ENCODE measurements at places on chromosomes 16 and 17.

DNA sequence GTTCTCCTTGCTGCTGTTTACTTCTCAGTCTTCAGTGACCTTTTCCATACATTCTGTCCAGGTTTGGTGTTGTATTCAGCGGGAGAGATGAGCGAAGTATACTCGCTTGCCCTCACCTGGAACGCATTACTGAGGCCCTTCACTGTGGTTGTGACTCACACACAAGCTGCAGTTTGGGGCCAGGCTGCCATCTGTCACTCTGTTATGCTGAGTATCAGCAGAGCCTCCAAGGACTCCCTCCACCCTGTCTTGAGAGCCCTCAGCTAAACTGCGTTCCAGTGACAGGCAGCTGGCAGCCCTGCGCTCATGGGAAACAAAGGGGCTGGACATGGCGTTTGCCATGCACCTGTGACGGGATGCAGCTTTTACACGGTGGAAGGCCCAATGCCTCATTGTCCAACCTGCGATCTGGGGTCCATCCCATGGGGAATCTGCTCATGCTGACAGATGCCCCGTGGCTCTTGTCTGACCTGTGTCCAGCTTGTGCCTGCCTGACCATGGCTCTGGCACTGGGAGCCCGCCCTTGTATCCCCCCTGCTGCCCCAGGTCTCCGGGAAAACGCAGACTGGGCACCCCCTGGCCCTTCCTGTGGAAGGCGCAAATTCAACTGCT lies 6.5 kb upstream of the ZNF778 start:
- no peak for DNase-seq

DNA sequence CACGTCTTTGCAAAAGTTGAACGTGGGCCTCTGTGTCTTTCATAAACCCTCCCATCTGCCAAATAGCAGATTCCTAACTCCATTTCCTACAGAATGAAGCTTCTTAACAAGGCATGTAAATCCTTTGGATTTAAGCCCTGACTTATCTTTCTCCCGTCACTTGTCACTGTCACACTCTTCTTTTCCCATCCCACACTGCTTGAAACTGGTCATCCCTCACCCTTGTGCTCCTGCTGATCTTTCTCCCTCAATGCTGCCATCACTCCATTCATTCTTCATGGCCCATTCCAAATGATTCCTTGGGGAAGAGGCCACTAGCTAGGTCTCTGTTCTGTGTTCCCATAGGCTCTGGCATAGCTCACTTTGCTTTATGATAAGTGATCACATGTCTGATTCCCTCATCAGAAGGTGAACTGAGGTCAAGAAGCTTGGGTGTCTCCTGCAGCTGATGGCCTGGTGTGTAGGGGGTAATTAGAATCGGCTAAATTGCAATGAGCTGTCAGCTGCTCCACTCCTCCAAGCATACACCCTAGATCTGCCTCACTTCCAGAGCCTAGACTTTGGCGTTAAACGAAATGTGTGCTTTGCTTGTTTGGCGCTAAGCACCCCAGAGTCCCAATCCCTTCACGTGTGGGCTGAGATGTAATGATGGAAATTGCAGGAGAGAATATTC lies 61.7 kb downstream of the PECAM1 start:
- no peak for DNase-seq

DNA sequence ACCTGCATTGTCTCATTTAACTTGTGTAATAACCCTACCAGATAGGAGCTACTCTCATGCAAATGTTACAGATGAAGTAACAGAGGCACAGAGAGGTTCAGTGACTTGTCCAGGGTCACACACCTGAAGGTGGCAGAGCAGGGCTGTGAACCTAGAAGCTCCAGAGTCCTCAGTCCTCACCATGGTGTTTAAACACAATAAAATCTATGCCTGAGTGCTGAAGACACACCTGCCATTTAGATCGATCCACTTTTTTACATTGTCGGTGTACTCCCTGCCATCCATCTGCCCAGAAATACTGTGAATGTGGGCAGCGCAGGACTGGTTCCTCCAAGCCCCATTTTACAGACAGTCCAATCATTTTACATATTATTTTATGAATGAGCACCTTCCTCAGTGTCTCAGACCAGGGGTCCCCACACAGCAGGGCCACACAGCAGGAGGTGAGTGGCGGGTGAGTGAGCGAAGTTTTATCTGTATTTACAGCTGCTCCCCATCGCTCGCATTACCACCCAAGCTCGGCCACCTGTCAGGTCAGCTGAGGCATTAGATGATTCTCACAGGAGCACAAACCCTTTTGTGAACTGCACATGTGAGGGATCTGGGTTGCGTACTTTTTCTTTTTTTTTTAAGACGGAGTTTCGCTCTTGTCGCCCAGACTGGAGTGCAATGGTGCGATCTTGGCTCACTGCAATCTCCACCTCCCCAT lies 5.6 kb downstream of the IL4R start:
- no peak for DNase-seq

DNA sequence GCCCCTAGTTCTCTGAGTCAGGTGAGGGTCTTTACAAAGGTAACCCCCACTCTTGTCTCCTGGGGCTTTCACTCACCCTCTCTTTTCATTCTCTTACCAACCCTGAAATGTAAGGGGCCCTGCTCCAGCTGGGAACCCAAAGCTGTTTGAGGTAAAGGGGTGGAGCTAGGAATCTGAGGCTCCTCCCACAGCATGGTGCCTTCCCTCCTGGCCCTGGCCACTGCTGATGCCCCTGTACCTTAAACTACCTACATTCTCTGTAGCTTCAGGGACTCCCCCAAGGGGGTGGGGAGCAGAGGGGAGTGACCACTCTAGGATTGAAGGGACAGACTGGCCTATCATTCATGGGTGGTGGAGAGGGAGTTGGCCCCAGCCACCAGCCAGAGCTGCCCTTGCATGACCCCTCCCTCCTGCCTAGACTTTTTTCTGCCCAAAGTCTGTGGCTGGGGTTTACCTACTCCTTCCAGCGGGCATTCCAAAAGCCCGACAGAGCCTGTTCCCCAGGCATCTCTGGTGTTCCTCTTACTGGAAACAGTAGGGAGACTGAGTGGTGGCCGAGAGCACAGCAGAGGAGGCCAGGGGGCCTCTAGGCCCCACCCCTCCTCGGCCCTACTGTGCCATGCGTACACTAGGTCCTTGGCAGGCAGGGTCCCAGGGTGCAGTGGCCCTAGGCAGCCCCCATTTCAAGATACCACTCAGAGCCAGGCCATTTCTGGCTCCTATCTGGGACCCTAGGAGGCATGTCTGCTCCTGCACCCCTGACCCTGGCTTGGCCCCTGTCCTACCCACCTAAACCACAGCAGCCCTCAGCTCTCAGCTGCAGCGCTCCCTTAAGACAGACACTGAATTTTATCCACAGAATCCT lies 9.5 kb downstream of the DOK4 start:
- no peak for DNase-seq

DNA sequence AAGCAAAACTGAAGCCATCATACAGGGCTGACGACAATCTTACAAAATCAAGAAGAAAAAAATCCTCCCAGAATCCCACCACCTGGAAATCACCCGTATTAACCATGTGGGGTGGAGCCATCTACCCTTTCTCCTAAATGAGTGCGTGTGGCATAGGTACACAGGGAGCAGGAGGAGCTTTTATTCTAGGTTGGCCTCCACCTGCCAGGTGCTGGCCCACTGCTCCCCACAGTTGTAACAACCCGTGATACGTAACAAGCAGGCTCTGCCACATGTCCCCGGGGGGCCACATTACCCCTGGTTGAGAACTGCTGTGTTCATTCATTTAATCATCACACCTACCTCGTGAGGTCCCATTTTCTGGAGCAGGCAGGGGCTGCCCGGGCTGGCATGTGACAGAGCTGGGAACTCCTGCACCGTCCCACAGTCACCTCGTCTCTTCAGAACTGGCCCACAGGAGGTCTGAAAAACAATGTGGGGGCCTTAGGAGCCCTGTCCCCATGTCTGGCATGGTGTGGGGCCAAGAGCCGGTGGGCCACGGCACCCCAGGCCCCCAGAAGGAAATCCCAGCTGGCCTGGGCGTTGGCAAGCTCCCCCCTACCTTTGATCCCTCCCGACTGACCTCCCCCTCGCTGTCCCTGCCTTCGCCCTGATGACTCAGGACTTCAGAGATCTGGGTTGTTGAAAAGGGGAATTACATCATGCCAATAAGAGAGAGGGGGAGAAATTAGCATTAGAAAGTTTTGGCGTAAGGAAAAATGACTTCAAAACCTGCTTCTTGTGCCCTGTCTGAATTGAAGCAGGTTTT lies 12.9 kb downstream of the CMIP start:
- no peak for DNase-seq

DNA sequence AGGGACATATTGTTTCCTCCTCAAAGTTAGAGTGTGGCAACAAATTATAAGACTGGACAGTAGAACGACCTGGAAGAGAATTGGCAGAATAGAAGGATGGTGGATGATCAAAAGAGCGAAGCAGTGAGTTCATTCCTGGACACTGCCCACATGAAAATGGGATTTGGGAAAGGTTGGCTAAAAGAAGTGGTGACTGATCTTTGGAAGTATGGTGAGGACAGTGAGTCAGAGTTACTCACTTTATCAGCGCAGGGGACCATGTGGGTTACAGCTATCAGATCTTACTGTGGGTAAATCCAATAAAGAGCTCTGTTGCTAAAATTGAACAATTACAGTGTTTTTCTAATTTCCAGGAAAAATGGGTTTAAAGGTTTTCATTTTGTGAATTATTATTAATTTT lies 2.7 kb upstream of the TANC2 start:
- DNase-seq: no peak

DNA sequence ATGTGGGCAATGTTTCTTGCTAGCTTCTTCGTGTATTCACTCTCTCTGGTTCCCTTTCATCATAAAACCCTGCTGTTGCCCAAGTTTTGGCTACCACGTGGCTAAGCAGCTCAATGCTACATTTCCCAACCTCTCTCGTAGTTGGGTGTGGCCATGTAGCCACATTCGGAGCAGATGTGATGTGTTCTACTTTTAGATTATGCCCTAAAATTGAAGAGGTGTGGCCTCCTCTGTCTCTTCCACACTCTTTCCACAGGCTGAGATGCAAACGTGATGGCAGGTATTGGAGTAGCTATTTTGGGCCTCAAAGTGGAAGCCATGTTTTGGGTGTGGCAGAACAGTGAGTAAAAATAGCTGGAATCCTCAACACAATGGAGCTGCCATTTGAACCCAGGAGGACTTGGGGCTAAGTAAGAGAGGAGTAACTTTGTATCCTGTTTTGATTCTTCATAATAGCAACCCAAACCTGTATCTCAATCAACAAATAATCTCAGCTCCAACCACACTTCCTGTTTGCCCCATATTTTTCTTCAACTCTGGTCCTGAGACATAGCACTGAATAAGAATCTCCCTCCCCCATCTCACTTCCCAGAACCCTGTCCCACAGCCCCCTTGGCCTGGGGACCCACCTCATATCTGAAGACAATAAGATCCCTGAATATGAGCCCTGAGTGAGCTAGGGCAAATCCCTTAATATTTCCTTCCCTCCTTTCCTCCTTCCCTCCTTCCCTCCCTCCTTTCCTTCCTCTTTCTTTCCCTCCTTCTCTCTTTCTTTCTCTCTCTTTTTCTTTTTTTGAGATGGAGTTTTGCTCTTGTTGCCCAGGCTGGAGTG lies 4.0 kb downstream of the NUPR1 start:
- peak; percentile 98 for DNase-seq

GRCh38 chr16:17420816-17421215 lies 49.9 kb downstream of the XYLT1 start:
- DNase-seq: no peak

DNA sequence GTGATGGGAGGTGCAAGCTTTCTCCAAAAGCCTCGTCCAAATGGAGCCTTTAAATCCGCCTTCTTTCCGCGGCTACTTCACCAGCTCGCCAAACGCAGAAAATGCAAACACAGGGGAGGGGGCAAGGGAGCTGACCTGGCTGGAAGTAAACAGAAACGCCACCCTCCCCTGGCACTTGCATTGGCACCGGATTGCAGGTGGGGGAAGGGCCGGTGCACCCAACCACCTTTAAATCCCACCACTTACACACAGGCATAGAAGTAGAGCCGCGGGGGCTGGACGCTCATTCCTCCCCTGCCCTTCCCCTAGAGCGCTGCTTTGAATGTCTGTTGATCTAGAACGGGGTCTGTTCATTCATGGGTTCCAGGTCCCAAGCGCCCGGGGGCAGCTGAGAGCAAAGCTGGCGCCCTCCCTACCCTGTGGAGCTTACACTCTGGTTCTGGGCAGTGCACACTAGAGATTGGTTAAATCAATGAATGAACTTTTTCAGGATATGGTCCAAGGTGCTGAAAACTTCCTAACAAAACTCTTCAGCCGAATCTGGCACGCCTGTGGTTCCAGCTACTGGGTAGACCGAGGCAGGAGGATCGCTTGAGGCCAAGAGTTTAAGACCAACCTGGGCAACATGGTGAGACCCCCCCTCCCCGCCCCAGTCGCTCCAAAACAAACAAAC lies 920 bp upstream of the ZCCHC14 start:
- no peak for DNase-seq

DNA sequence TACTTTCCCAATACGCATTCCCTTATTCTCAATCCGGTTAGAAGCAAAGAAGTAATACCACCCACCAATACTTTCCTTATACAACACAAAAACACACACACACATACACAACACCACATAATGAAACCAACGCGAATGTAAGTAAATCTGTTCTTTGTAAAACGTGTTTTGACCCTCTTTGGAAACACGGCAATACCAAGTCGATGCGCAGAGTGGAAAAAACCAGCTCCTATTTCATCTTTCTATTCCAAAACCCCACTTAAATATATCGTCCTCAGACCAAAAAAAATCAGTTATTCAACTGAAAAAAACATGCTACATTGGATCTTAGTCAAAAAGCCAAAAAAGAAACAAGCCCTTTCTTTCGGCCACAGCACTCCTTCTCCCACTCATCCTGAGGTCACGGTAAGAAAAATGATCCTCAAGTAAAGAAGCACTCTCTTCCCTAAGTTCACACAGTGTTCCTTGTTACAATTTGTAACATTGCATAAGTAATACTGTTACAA lies 31.0 kb upstream of the ARL4D start:
- peak; percentile 60 for DNase-seq

DNA sequence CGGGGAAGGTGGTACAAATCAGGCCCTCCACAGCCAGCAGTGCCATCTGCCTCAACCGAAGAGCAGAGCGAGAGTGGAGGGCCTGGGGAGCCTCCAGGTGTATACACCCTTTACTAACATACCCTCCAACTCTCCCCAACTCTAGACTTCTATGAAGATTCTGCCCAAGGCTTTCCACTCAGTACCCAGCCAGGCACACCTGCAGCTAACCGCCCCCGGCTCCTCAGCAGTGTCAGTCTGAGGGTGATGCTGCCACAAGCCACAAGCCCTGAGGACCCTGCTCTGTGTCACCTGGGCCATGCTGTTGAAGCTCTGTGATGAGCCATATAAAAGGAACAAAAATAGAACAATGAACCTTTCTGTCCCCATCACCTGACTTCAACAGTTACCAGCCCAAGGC lies 3.8 kb downstream of the CENPV start:
- no peak for DNase-seq

Measured in HL-60 (cell line).